ENCODE measurements at places on chromosomes 1 and 21. TPM values are rescaled to one million over a fixed set of nuclear protein-coding genes. Genes with fewer than 3 reads are reported as not detected.
A peak's percentile ranks its signal among the peaks of the same experiment; 100 is the strongest.

The PPIH gene
- 20.0 TPM for total RNA-seq

GRCh38 chr1:107294686-107295085 is 153.8 kb downstream of the NTNG1 start:
- no peaks in the 10 kb centered on the region for H3K27me3 ChIP-seq
- H3K4me1 ChIP-seq = no peaks in the 10 kb centered on the region
- H3K27ac ChIP-seq = no peak overlapping the region
- H3K4me3 ChIP-seq = no peak overlapping the region
- no peak for DNase-seq

GRCh38 chr1:29828526-29829447 is 592.5 kb downstream of the PTPRU start:
- H3K4me1 ChIP-seq = no peaks in the 10 kb centered on the region
- H3K4me3 ChIP-seq = no peak overlapping the region
- H3K27ac ChIP-seq = no peak overlapping the region
- H3K27me3 ChIP-seq = peaks cover 23% of the 10 kb centered on the region

The MTR gene
- total RNA-seq = 37.9 TPM

DNA sequence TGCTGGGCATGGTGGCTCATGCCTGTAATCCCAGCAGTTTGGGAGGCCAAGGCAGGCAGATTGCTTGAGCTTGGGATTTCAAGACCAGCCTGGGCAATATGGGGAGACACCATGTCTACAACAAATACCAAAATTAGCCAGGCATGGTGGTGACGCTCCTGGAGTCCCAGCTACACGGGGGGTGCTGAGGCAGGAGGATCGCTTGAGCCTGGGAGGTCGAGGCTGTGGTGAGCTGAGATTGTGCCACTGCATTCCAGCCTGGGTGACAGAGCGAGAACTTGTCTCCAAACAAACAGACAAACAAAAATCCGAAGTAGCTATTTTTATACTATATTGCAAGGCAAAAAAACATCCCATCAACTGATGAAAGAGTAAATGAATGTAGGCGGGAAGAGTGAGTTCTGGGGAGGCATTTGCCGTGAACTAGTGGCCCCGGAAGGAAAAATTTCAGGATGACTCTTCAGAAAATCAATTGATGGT is 40.6 kb downstream of the NCMAP start:
- no peak for DNase-seq
- no peaks in the 10 kb centered on the region for H3K36me3 ChIP-seq
- H3K27ac ChIP-seq = no peak overlapping the region
- peaks cover 6% of the 10 kb centered on the region for H3K27me3 ChIP-seq

The KLF17 gene
- total RNA-seq = 0.52 TPM

DNA sequence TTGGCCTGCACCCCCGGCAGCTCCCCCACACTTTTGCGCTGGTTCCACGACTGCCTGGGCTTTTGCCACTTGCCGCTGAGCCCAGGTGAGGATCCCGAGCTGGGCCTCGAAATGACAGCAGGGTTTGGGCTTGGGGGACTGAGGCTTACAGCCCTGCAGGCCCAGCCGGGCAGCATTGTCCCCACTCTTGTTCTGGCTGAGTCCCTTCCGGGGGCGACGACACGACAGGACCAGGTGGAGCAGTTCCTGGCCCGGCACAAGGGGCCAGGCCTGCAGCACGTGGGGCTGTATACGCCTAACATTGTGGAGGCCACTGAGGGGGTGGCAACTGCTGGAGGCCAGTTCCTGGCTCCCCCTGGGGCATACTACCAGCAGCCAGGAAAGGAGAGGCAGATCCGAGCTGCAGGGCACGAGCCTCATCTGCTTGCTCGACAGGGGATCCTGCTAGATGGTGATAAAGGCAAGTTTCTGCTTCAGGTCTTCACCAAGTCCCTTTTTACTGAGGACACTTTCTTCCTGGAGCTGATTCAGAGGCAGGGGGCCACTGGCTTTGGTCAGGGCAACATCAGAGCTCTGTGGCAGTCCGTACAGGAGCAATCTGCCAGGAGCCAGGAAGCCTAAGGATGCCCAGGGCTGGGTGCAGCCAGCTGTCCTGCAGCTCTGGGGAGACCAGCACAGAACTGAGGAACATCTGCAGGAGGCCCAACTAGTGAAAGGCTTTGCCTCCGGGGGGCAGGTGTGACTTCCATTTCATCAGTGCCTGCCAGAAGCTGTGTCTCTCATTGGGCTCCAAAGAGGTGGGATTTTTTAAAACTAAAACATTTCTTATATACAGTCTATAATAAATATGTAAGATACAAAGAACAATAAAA is 1.2 kb downstream of the HPDL start:
- DNase-seq = no peak
- H3K4me3 ChIP-seq = no peak overlapping the region
- peaks cover 19% of the 10 kb centered on the region for H3K4me1 ChIP-seq
- no peaks in the 10 kb centered on the region for H3K27me3 ChIP-seq
- H3K36me3 ChIP-seq = peaks cover 26% of the 10 kb centered on the region

DNA sequence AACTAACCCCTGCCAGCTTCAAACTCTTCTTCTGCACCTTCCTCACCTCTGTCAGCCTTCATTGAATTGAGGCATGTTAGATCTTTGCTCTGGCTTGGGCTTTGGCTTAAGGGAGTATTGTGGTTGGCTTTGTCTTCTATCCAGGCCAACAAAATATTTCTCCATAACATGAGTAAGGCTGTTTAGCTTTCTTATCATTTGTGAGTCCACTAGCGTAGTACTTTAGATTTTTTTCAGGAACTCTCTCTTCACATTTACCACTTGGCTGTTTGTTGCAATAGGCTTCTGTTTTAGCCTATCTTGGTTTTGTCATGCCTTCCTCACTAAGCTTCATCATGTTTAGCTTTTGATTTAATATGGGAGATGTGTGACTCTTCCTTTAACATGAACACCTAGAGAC is 417.5 kb downstream of the NCAM2 start:
- H3K36me3 ChIP-seq = no peaks in the 10 kb centered on the region
- no peaks in the 10 kb centered on the region for H3K4me1 ChIP-seq
- H3K27me3 ChIP-seq = no peaks in the 10 kb centered on the region
- DNase-seq = no peak

- peaks cover 19% of the 10 kb centered on the region for H3K27me3 ChIP-seq
- no peaks in the 10 kb centered on the region for H3K36me3 ChIP-seq
- H3K4me1 ChIP-seq = no peaks in the 10 kb centered on the region
- no peak for DNase-seq
- H3K27ac ChIP-seq = no peak overlapping the region
Observed at GRCh38 chr1:110524311-110525248, 5.6 kb upstream of the KCNA10 start.

DNA sequence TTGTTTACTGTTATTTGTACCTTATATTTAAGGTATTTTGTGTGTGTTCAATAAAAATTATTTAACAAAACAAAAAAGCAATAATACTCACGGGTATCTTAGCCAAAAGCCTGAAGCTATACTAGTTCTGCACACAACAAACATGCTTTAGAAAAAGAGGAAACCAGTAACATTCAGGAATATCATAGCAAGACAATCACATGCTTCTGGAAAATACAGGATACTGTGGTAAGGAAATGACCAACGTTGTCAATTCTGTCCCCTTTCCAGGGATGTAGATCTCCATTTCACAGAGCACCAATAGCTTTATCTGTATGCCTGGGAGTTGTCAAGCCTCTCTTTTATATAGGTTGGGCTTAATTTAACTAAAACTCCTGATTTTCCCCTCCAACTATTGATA is 288.4 kb downstream of the SMYD3 start:
- no peaks in the 10 kb centered on the region for H3K36me3 ChIP-seq
- DNase-seq = no peak
- no peak overlapping the region for H3K27ac ChIP-seq
- no peaks in the 10 kb centered on the region for H3K4me1 ChIP-seq
- no peaks in the 10 kb centered on the region for H3K27me3 ChIP-seq

GRCh38 chr1:227234998-227235405 is 83.3 kb downstream of the CDC42BPA start:
- no peak overlapping the region for H3K4me3 ChIP-seq
- no peaks in the 10 kb centered on the region for H3K36me3 ChIP-seq
- no peaks in the 10 kb centered on the region for H3K27me3 ChIP-seq

The FAM177B gene
- 0.20 TPM for total RNA-seq

DNA sequence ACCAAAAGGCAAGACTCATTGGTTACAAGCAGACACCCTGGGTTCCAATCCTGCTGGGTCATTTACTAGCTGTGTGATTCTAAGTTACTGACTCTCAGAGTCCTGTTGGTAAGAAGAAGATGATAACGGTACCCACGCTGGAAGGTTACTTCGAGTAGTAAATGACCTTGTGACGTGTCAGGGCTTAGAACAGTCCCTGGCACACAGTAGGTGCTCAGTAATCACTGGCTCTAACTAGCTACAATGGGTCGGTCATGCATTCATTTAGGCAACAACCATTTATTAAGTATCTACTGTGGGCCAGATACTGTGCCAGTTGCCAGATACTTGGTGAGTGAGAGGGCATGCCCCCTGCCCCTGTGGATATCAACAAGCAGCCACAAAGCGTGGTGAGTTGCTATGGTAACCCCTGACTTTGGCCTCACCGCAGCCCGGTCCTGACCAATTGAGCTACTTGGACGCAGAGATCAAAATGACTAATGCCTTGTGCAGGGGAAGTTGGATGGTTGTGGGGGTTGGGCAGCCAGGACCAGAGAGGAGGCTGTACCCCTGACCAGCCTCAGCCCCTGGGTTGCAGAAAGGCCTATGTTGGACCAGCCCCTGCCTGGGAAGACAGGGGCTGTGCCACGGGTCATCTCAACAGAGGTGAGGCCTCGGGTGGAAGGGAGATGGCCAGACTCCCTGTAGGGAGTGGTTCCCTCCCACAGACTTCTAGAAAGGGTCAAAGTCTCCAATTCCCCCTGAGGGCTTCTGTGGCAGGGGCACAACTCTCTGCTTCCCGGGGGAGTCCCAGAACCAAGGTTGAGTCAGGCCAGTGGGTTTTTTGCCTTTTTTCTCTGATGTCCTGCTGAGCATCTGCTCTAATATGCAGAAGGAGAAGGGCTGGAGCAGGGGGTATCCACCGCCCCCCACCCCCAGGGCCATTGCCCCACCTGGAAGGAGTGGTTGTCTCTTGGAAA is 16.0 kb downstream of the DHRS3 start:
- DNase-seq = no peak
- H3K4me3 ChIP-seq = no peak overlapping the region
- no peak overlapping the region for H3K27ac ChIP-seq
- no peaks in the 10 kb centered on the region for H3K27me3 ChIP-seq
- H3K36me3 ChIP-seq = peaks cover 2% of the 10 kb centered on the region
- H3K4me1 ChIP-seq = peaks cover 77% of the 10 kb centered on the region

GRCh38 chr1:168136709-168137514 is at the start of gene GPR161:
TSS of gene GPR161 (minus strand) at chr1:168136930. CDS start at chr1:168104850, 32,080 bp downstream.
- DNase-seq = peak; percentile 77
- H3K4me3 ChIP-seq = peak within 1 kb of the TSS; percentile 82
- H3K36me3 ChIP-seq = no peaks in the 10 kb centered on the region
- no peaks in the 10 kb centered on the region for H3K27me3 ChIP-seq
- H3K27ac ChIP-seq = peak within 1 kb of the TSS; percentile 69
- H3K4me1 ChIP-seq = peaks cover 7% of the 10 kb centered on the region

The ATP6V1G3 gene
- total RNA-seq = not detected

- H3K27ac ChIP-seq = no peak overlapping the region
- H3K27me3 ChIP-seq = no peaks in the 10 kb centered on the region
- H3K4me3 ChIP-seq = no peak overlapping the region
- peaks cover 6% of the 10 kb centered on the region for H3K4me1 ChIP-seq
- DNase-seq = no peak
Observed at GRCh38 chr1:101257500-101258325, 20.9 kb downstream of the S1PR1 start.

GRCh38 chr1:19418503-19418971 is 66.8 kb downstream of the CAPZB start:
- peaks cover 42% of the 10 kb centered on the region for H3K4me1 ChIP-seq
- no peaks in the 10 kb centered on the region for H3K27me3 ChIP-seq
- H3K27ac ChIP-seq = peak overlapping the region; percentile 44
- no peak for DNase-seq
- H3K36me3 ChIP-seq = peaks cover 17% of the 10 kb centered on the region
- no peak overlapping the region for H3K4me3 ChIP-seq

The FLG2 gene
- not detected for total RNA-seq

The MAN1C1 gene
- total RNA-seq = 19.7 TPM

Data from upper lobe of right lung (tissue), 1 donor.